ENCODE measurements at places on chromosomes 12 and 14. TPM values are rescaled to one million over a fixed set of nuclear protein-coding genes. Genes with fewer than 3 reads are reported as not detected.

TMEM229B gene
- 7.0 TPM for polyA plus RNA-seq

DNAH10 gene
- 0.40 TPM for polyA plus RNA-seq

MYH6 gene
- polyA plus RNA-seq, result not detected

NGB gene
- not detected for polyA plus RNA-seq

FOXG1 gene
- not detected for polyA plus RNA-seq

DMAC2L gene
- polyA plus RNA-seq, result 25.3 TPM

KRT79 gene
- polyA plus RNA-seq, result not detected

WNT5B gene
- 0.33 TPM for polyA plus RNA-seq

BICDL1 gene
- polyA plus RNA-seq, result 1.1 TPM

PDZRN4 gene
- not detected for polyA plus RNA-seq

RD3L gene
- polyA plus RNA-seq, result not detected

ESRRB gene
- polyA plus RNA-seq, result not detected

SYNDIG1L gene
- polyA plus RNA-seq, result not detected

TC2N gene
- polyA plus RNA-seq, result 8.9 TPM

LTB4R gene
- 2.5 TPM for polyA plus RNA-seq

GPR65 gene
- 12.1 TPM for polyA plus RNA-seq

TAS2R43 gene
- polyA plus RNA-seq, result not detected

SIX1 gene
- polyA plus RNA-seq, result not detected

SEC23A gene
- polyA plus RNA-seq, result 23.0 TPM

IFI27 gene
- not detected for polyA plus RNA-seq

RERGL gene
- polyA plus RNA-seq, result not detected

FAM177A1 gene
- polyA plus RNA-seq, result 41.1 TPM

SAMD15 gene
- 0.08 TPM for polyA plus RNA-seq

IL22 gene
- polyA plus RNA-seq, result not detected

TAPBPL gene
- 125 TPM for polyA plus RNA-seq

SDSL gene
- 0.43 TPM for polyA plus RNA-seq

ANKRD13A gene
- 156 TPM for polyA plus RNA-seq

TDRD9 gene
- polyA plus RNA-seq, result 2.0 TPM

PMEL gene
- 1.1 TPM for polyA plus RNA-seq

PYGL gene
- 0.20 TPM for polyA plus RNA-seq

ADGRD1 gene
- 0.50 TPM for polyA plus RNA-seq

CD163 gene
- polyA plus RNA-seq, result 0.24 TPM

SYCP3 gene
- 0.33 TPM for polyA plus RNA-seq

GNPNAT1 gene
- polyA plus RNA-seq, result 12.6 TPM

TAS2R8 gene
- polyA plus RNA-seq, result not detected

COX8C gene
- not detected for polyA plus RNA-seq

IGF1 gene
- 5.1 TPM for polyA plus RNA-seq

KRT85 gene
- not detected for polyA plus RNA-seq

ENDOU gene
- not detected for polyA plus RNA-seq

KRT83 gene
- not detected for polyA plus RNA-seq

DYRK4 gene
- 41.7 TPM for polyA plus RNA-seq

PRKD1 gene
- polyA plus RNA-seq, result 1.0 TPM

LGR5 gene
- polyA plus RNA-seq, result not detected

MMP14 gene
- polyA plus RNA-seq, result not detected

GUCY2C gene
- 0.85 TPM for polyA plus RNA-seq

ACOT4 gene
- polyA plus RNA-seq, result 2.4 TPM

Data from IgD-negative memory B cell (primary cell).